Head of caudate nucleus (tissue), 42 donors: ENCODE measurements at places on chromosomes 1 and 21.

DNA sequence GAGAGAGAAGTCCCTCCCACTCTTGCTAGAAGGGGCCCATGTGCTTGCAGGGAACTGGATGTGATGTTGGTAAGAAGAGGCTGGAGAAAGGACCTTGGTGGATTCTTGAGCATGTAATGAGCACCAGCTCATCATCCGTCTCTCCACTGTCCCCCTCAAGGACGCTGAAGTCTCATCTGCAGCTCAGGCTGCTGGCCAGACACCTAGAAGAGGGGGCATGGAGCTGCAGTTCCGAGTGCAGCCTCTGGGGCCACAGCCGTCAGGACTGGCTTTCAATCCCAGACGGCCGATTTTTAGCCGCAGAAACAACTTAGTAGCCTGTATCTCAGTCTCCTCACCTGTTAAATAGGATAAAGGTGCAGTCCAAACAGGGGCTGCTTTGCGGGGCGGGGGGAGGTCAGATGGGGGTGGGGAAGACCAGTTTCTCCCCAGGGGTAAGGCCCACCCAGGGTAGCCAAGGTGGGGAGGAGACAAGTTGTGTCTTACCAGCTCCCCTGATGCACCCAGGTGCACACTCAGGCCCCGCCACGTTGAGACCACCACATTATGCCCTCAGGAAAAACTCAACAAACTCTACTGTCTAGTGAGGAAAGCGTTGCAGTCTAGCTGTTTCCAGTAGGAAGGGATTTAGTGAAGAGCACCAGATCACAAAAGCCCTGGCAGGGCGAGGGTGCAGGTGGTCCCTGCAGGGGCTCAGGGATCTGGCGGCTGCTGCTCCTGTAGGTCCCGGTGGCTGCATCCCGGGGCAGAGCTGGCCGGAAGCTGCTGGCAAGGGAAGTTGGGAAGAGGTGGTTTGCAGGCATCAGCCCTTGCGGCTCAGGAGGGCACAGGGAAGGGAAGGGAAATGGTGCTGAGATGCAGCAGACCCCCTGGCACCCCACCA, 29.5 kb downstream of the LDLRAP1 start:
- DNase-seq: peak; percentile 66

- DNase-seq: no peak
Observed at GRCh38 chr1:63322944-63323864, 837 bp downstream of the FOXD3 start.

- DNase-seq: no peak
Observed at GRCh38 chr1:100538913-100539835, 1.2 kb downstream of the GPR88 start.

DNA sequence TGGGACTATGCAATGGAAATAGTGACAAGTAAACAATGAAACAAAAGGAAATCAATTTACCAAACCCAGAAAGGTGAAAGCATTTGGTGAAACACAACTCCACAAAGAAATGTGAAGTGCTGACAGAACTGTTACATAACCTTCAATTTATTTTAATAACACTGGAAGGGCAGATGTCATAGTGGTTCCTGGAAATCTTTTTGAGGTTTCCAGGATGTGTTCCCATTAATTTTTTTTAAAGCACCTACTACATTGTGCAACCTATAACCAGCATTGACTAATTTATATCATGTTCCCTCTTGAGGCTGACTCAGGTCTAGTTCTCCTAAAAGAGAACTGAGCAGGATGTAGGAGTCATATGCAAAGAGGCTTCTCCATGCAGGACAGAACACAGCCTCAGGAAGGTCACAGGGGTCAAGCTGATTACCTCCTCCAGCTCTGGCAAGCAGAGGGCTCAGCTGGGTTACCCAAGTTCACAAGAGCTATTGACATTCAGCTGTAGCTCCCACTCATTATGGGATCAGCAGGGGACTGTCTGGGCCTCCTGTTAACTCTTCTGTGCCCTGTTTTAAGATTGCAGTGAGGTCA, 157.1 kb upstream of the NRIP1 start:
- DNase-seq: no peak

DNA sequence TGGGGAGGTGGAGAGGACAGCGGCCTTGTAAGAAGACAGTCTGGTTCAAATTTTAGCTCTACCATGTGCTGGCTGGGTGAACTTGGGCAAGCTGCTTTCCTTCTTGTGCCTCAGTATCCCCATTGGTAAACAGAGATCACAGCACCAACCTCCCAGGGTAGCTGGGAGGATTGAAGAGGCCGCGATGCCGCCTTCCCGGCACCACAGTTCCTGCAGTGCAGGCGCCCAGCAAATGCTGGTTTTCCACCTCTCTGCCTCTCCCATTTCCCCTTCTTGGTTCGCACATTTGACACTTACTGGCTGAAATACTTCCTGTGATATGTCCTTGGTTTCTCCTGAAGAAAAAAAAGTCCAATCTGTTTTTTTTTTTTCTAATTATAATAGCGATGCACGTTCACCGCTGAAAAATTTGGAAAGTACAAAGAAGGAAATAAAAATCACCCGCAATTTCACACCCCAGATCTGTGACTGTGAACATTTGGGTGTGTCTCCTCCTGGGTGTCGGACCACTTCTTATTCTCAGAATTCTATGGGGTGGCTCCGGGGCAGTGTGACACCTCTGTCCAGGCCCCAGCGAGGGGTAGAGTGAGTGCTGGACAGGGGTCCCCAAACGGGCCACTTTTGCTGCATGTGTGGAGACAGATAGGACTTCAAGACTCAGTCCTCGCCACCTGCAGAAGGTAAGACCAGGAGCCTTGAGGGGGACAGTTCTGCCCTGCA, 73.1 kb downstream of the RUNX3 start:
- no peak for DNase-seq

GRCh38 chr1:237851210-237851845, 39.4 kb downstream of the ZP4 start:
- DNase-seq: peak; percentile 79

DNA sequence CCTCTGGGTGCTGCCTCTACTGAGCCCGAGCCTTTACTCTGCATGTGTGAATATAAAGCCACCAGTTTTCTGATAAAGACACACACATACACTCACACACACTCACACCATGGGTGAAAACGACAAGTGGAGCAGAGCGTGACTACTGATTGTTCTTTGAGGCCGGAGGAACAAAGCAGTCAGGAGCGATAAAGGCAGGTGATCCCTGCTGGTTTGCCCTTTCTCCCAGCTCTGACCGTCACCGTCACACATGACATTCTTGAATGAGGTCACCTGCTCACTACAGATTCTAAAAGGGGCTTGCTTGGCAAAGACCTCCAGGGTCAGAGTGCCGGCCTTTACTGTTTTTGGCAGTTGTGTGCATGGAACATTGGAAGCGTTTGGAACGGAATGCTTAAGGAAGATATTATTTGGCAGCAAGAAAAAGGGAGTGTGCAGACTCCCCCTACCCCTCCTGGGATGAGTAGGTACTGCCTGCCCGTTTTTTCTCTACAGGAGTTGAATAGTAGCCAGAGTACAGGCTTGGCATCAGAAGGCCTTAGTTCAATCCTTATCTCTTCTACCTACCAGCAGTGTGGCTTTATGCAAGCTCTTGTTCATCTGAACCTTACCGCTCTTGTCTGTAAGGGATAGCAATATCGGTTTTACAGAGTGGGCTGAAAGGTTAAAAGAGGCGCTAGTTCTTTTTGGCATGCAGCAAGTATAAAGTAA, 79.7 kb downstream of the PBX1 start:
- no peak for DNase-seq

DNA sequence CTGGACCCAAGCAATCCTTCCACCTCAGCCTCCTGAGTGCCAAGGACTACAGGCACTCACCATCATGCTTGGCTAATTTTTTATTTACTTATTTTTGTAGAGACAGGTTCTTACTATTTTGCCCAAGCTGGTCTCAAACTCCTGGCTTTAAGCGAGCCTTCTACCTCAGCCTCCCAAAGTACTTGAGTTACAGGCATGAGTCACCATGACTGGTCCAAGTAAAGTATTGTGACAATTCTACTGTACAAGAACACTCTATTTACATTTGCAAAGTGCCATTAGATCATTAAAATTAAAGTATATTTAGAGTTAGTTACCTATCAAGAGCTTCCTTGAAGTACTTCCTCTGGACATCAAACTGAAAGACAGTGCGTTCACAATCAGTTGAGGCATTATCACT, 44.8 kb downstream of the NRDC start:
- DNase-seq: no peak
